ENCODE measurements at places on chromosomes 5 and 9.

DNA sequence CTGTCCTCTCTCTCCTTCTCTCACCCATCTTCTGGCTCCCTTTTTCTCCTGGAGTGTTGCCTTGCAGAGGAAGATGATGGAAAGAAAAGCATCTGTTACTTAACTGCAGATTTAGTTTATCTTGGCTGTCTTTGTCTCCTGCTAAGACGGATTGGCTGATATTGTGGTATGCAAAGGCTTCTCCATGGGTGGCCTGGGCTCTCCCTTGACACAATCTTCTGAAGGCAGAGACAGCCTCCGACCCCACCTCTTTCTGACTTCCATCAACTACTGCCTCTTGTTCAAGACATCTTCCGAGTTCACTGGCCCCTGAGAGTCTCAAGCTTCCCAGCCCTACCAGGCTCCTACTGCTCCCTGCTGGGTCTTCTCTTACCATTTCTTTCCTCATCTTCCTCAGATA is 403.7 kb downstream of the LRRC70 start:
- DNase-seq: no peak

DNA sequence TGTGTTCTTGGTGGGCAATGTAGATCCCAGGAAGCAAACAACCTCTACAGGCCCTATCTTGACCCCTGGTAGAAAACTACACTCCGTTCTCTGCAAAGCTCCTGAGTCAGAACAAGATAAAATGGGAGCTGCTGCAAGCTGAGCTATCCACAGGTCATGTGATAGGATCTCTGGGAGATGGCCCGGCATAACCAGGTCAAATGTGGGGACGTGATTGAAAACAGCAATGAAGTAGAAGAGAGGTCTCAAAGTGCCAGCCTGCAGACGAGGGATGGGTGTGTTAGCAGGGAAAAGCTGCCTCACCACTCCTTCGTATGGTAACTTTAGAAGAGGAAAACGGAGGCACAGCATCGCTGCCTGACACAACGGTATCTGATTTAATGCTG is 25.0 kb downstream of the NRG2 start:
- DNase-seq: no peak

DNA sequence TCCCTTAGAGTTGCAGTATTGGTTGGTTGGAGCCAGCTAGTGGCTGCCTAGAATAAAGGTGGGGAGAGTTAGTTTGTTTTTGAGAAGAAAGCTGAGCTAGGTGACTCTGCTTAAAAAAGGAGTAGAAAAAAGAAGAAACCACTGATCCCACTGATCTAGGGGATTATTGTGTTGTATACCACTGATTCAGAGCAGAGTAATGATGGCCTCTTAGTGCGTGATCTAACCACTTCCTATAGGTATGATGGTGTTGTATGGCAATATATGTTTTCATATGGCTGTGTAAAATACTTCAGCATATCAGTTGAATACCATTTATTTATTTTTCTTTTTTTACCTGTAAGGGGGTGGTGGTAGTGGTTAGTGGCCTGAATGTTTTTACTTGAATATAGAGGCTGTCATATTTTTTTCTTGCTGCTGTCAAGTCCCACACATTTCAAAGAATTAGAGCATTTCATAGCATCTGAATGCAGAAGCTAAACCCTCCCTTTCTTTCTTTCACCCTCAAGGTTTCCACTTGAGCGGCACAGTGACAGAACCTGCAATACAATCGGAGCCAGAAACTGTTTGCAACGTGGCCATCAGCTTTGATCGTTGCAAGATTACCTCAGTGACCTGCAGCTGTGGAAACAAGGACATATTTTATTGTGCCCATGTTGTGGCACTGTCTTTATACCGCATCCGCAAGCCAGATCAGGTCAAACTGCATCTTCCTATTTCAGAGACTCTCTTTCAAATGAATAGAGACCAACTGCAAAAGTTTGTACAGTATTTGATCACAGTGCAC is 140.3 kb downstream of the ZSWIM6 start:
- no peak for DNase-seq

- DNase-seq: no peak
Measured at GRCh38 chr5:153623751-153624450, 133.4 kb downstream of the GRIA1 start.

DNA sequence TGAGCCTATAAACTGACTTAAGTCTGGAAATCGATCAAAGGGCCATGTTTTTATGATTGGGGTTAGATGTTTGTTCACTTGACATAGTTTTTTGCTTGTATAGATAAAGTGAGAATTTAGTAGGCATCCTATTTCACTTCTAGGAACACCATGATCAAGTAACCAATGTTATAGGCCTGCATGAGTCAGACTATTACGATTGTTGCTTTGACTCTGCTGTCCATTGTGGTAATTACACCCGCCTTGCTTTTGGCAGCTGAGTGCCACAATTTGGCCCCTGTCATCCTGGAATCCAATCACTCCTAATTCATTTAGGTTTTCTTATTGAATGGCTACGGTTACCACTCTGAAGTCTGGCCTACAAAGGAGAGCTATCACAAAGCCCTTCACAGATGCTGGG is 67.8 kb upstream of the IL33 start:
- DNase-seq: no peak

DNA sequence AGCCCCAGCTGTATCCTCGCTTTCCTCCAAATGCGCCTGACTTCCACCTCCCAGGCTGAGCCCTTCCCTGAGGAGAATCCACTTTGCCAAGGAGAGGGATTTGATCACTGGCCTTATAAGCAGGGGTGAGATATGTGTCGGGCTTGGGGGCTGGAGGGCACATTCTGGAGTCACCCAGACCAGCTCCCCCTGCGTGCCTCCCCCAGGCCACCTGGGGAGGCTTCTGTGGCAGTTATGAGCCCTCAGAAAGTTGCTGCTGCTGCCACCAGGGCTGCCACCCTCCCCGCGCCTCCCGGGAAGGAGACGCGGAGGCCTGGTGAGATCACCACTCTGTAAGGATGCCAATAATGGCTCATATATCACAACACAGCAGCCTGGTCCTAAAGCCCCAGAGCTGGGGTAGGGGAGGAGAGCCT is 211.5 kb downstream of the PAPPA start:
- peak; percentile 89 for DNase-seq

DNA sequence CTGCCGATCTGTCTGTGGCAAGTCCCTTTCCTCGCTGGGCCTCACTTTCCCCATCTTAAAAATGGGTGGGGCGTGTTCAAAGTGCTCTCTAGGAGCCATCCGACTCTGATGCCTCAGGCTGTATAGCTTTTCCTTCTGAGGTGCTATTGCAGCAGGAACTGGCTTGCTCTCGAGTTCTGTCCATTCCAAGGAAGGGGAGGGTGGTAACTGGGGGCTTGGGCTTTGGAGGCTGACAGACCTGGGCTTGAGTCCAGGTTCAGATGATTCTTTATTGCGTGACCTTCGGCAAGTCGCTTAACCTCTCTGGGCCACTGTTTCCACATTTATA is 139.5 kb downstream of the RGS3 start:
- DNase-seq: no peak

DNA sequence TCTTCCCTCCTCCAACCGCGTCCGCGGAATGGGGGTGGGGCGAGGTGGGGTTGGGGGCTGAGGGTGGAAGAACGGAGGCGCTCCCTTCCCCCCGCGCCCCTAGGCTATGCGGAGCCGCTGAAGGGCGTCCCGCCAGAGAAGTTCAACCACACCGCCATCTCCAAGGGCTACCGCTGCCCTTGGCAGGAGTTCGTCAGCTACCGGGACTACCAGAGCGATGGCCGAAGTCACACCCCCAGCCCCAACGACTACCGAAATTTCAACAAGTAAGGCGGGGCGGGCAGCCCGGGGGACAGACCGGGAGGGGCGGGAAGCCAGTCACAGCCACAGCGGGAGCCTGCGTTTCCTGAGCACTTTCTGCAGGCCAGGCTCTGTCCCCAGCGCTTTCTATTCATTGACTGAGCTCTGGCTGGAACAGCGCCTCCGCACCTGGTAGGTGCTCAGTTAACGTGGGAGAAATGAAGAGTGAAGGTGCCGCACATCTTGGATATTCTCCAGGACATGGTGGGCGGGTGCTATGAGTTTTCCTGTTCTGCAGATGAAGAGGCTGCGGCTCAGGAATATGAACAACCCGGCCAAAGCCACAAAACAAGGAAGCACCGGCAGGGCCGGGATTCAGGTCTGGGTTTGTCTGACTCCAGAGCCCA is 11.3 kb downstream of the MYOZ3 start:
- peak; percentile 45 for DNase-seq

GRCh38 chr9:33227741-33228140 is 12.2 kb upstream of the SPINK4 start:
- DNase-seq: no peak

DNA sequence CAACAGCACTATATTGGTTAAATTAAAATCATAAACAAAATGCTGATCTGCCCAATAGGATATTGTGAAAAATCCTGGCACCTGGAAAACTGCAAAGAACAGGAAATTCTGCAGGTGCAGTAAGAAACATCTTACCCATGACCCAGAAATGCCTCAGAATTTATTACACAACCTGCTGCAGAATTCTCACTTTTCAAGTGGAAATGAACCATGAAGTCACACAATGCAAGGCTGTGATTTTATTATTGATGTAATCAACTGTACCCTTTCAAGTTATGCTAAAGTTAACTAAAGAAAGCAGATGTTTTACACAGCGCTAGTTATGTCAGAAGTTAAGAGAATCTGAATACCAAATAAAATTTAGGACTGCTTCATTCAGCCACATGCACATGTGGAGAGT is 6.0 kb downstream of the STRBP start:
- no peak for DNase-seq

- DNase-seq: peak; percentile 29
Measured at GRCh38 chr9:131999692-132000551, 79.7 kb downstream of the MED27 start.

- peak; percentile 98 for DNase-seq
Measured at GRCh38 chr9:92764381-92764987, at the start of gene BICD2. TSS of gene BICD2 (minus strand) at chr9:92764833. CDS start at chr9:92764744, 89 bp downstream.

DNA sequence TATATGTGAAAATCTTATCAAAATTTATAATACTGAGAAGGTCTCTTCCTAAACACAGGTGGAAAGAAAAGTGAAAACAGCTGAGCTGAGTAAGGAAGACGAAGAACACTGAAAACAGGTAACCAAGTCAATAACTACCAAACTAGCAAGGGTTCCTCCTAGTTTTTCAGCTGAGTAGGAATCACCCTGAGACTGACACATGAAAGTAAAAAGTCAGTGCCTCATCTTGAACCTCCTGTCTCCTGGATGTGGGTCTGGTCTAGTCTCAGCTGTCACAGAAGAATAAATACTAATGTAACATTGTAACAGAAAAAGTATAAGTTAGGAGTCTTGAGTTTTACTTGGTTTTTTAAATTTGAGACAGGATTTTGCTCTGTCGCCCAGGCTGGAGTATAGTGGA is 121.0 kb downstream of the MEF2C start:
- DNase-seq: no peak

- no peak for DNase-seq
Measured at GRCh38 chr5:172852490-172853354, 18.7 kb downstream of the ERGIC1 start.

GRCh38 chr9:104743376-104743985 is 4.0 kb upstream of the NIPSNAP3A start:
- DNase-seq: peak; percentile 83

DNA sequence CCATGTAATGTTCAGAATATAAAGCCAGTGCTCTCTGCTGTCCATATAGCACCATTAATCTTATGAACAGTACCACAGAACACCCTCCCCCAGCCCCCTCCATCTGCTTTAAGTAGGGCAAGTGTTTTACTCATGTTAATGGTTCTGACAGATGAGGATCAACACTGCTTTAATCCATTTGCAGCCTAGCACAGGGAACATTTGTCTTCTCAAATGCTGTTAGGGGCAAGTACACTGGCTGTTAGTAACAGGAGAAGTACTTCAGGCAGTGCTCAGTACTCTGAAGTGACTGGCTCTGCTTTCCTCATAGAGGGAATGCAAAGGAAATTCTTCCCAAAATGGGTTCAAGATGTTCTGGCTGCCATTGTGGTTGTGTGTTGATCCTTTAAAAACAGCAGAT is 202.6 kb downstream of the DCP2 start:
- peak; percentile 59 for DNase-seq

DNA sequence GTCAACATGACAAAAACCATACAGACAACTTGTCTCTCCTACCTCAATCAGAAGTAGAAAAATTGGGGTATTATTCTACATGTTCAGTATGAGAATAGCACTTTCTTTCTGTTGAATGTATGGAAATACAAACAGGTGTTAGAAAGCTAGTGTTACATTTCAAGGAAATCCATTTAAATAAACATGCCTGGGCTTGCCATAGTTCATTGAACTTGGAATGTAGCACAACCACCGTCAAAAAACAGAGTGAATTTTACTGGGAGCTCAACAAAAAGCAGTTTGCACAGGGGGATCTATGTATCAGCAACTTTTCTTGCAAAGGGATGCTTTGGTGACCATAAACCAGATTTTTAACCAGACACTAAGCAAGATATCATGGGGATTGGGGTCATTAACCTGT is 307.9 kb upstream of the SMARCA2 start:
- no peak for DNase-seq

- peak; percentile 35 for DNase-seq
Measured at GRCh38 chr5:62457071-62457470, 44.5 kb downstream of the IPO11 start.

DNA sequence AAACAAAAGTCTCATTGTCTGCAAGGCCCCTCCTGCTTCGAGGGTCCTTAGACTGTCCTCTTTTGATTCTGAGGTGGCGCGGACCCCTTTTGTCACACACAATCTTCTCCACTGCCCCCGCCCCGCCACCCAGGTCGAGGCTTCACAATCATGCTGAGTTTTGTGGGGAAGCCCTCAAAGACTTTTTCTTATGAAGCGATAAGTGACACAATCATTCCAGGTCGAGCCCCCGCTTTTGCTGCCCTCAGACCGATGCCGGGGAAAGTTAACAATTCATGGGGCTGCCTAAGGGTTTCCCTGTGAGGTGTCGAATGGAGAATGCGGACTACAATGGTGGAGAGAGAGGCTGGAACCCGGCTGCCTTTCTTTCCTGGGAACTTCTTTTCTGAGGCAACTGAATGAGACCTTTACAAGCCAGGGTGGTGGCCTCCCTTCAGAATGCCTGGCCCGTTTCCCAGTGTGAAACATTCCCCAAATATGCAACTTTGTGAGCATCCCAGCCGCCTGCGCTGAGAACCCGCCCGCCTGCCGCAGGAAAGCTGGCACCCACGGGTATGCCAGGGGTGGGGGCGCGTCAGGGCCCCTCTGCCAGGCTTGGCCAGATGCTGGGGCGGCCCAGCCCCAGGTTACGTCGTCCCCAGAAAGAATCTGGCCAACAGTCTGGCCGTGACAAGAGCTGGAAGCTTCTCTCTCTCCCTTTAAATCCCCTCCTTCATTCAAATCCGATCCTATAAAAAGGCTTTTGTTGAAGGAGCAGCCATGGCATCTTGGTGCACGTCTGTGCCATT is 71.9 kb downstream of the MAP1B start:
- DNase-seq: peak; percentile 90

DNA sequence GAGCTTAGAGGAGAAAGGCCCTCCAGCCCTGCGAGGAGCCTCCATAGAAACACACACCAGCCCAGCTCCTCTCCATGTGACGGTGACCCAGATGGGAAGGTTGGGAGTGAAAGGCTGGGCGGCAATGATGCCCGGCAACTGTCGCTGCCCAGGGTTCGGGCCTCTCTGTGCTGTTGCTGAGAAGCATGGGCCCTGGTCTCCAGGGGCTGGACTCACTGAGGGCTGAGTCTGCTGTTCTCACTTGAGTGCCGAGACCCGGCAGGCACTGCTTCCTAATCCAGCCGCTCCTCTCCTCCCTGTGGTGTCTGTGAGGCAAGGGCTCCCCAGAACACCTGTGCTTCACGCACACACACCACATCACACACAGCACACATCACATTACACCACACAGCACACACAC is 493.6 kb downstream of the GADD45G start:
- no peak for DNase-seq

Data from adipocyte (in vitro differentiated cells).